Left ventricle myocardium inferior (tissue), 1 donor: ENCODE measurements at places on chromosomes 16 and 17. TPM values are rescaled to one million over a fixed set of nuclear protein-coding genes. Genes with fewer than 3 reads are reported as not detected.

ARHGDIG gene
- 7.0 TPM for total RNA-seq

NEUROD2 gene
- not detected for total RNA-seq

DNA sequence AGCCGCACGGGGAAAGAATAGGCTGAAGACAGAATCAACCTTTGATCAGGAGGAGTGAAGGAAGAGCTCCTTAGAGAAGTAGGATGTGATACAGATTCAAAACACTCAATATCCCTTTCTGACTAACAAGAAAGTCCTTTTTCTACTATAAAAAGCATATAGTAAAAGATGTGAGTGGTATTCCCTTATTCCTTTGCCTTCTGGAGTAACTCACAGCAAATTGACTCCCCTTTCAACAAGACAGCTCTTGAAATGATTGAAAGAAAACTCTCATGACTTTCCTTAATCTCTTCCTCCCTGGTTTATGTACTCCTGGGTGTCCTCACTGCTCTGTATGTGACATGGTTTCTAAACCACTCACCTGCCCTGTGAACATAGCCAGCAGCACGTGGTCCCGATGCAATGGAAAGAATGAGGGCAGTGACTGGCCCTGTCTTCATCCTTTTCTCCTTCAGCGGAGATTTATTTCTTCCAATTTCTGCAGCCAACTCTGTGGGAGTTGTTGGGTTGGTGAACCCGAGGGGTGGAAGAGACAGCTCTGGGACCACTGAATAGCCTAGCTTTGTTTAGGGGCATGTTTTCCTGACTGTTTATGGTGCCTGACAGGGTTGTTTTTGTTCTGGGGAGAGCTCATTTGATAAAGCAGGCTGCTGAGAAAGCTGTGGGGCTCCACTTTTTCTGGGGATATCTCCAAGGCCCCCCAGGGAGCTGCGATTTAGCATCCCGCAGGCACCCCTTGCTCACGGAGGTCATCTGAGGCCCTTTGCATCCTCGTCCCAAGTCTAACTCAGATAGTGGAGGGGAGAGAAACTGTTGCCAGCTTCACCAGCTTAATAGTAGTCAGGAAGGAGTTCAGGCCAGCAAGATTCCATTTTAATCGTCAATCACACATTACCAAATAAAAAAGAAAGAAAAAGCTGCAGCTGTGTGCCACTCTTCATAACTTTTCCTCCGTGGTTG lies 46.7 kb downstream of the MAP2K6 start:
- H3K36me3 ChIP-seq: no peaks in the 10 kb centered on the region
- H3K27me3 ChIP-seq: no peaks in the 10 kb centered on the region
- no peak overlapping the region for H3K27ac ChIP-seq
- DNase-seq: no peak
- H3K4me3 ChIP-seq: peak overlapping the region; percentile 19
- H3K4me1 ChIP-seq: peaks cover 11% of the 10 kb centered on the region

DNA sequence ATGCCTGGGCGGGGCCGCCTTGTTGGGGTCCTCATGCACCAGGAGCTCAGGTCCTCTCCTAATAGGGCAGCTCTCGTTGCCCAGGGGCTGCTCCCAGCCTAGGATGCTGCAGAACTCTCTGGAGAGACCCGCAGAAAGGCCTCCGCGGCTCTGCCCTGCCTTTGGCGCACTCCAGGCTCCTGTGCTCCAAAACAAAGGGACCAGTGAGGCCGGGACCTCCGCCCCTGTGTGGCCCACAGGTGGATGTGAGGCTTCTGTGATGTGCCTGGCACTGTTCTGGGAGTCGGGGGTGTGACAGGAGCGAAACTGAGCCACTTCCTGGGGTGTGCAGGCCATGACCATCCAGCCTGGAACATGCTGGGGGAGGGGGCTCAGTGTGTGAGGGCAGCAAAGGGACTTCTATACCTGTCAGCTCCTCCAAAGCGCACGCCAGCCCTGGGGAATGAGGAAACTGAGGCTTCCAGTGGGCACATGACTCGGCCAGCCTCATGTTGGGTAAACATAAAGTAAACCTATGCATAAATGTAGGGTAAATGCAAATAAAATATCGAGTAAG lies 153.2 kb downstream of the IRF8 start:
- no peak for DNase-seq
- H3K27ac ChIP-seq: no peak overlapping the region
- no peaks in the 10 kb centered on the region for H3K36me3 ChIP-seq
